ENCODE measurements at places on chromosomes 5 and 9.

DNA sequence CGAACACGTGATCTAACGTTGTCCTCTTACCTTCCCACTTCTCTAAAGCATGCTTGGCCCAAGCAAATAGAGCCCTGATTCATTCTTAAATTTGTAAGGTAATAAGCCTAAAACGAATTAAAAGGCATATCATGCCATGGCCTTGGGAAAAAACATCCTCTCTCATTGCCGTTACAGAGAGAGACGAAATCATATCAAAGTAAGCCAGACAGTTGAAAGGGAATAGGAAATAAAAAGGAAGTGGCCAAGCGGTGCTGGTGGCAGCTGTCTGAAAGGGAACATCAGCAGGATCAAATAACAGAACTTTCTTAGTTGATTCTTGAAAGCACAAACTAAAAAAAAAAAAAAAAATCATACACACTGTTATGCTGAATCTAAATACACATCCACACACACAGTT, 49.1 kb upstream of the CDH6 start:
- H3K27ac ChIP-seq = no peak overlapping the region
- no peaks in the 10 kb centered on the region for H3K27me3 ChIP-seq
- no peaks in the 10 kb centered on the region for H3K36me3 ChIP-seq
- H3K4me1 ChIP-seq = no peaks in the 10 kb centered on the region

GRCh38 chr9:83471241-83471640, 67.0 kb downstream of the FRMD3 start:
- no peak overlapping the region for H3K4me3 ChIP-seq
- no peak for DNase-seq
- no peaks in the 10 kb centered on the region for H3K36me3 ChIP-seq
- H3K4me1 ChIP-seq = no peaks in the 10 kb centered on the region
- H3K27ac ChIP-seq = no peak overlapping the region
- no peaks in the 10 kb centered on the region for H3K27me3 ChIP-seq

GRCh38 chr5:88502179-88503040, 233.8 kb upstream of the TMEM161B start:
- H3K4me3 ChIP-seq = peak overlapping the region; percentile 55
- H3K27me3 ChIP-seq = no peaks in the 10 kb centered on the region
- no peak for DNase-seq
- no peak overlapping the region for H3K27ac ChIP-seq

DNA sequence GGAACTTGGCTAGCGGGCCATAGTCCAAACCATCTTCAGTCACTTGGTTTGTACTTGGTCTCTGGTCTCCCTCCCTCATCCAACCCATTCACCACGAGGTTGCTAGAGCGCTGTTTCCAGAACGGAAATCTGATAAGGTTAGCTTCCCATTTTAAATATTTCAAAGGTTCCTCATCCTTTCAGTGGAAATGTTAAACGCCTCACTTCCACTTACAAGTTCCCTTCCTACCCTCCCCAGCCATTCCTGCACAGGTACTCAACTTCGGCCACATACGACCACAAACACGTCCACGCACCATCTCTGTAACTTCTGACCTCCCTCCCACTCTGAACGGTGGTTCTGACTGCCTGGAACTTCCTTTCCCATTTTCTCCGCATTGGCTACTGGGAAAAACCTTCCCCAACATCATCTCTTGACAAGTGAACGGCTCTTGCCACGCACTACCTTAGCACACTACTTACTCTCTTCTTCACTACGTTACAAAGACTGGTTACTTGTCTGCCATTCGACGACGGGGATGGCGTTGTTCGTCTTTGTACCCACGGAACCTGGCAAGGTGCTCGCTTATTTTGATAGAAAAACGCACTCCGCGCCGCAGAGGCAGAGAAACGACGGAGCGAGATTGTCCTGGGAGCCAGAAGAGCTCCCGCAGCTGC, 629 bp downstream of the CCNH start:
- DNase-seq = no peak
- H3K36me3 ChIP-seq = no peaks in the 10 kb centered on the region
- H3K4me1 ChIP-seq = no peaks in the 10 kb centered on the region
- H3K27ac ChIP-seq = peak overlapping the region; percentile 97
- no peaks in the 10 kb centered on the region for H3K27me3 ChIP-seq

GRCh38 chr9:127977884-127978647, 2.7 kb downstream of the EEIG1 start:
- no peak for DNase-seq
- no peaks in the 10 kb centered on the region for H3K27me3 ChIP-seq
- no peaks in the 10 kb centered on the region for H3K36me3 ChIP-seq
- peaks cover 21% of the 10 kb centered on the region for H3K4me1 ChIP-seq

DNA sequence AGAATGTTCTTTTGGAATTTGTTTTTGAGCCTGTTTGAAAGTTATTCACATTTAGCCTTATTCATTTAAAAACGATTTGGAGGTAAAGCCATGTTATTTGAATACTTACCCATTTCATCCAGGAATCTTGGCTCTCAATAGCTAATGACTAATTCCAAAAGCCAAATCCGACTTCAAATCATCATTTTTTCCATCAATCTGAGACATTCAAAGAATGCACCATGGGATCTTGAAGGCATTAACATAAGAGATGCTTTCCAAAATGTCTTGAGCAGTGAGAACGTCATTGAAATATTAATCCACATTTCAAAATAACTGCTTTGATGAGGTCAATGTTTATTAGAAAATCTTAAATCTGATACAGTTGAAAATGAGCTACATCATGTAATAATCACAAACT, 617.0 kb upstream of the RORB start:
- H3K4me3 ChIP-seq = no peak overlapping the region
- no peak overlapping the region for H3K27ac ChIP-seq
- DNase-seq = no peak
- H3K27me3 ChIP-seq = no peaks in the 10 kb centered on the region
- H3K36me3 ChIP-seq = no peaks in the 10 kb centered on the region

- H3K27ac ChIP-seq = peak overlapping the region; percentile 38
- peaks cover 8% of the 10 kb centered on the region for H3K4me1 ChIP-seq
- no peaks in the 10 kb centered on the region for H3K27me3 ChIP-seq
- no peak overlapping the region for H3K4me3 ChIP-seq
- H3K36me3 ChIP-seq = peaks cover 20% of the 10 kb centered on the region
- no peak for DNase-seq
Observed at GRCh38 chr5:177511181-177511580, 1.6 kb upstream of the DOK3 start.

DNA sequence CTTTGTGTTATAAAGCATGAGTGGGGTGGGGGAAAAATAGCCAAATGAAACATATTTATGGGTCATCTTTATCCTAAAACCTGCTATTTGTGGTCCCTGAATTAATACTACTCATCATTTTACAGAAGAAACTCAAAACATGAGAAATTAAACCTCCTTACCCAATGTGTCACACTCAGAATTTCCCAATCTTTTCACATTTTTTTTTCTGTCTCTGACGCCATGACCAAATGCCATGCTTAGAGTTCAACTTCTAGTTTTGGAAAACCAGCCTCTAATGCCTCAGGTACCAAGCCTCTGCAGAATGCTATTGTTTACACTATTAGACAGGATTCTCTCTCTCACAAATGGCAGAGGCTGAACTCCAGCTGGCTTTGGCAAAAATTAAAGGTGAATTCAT, 505.5 kb upstream of the WWC1 start:
- H3K27ac ChIP-seq = no peak overlapping the region
- H3K4me3 ChIP-seq = no peak overlapping the region
- H3K36me3 ChIP-seq = no peaks in the 10 kb centered on the region
- H3K27me3 ChIP-seq = no peaks in the 10 kb centered on the region

GRCh38 chr5:150397146-150397781, 15.4 kb downstream of the CD74 start:
- H3K36me3 ChIP-seq = peaks cover 27% of the 10 kb centered on the region
- H3K4me1 ChIP-seq = no peaks in the 10 kb centered on the region
- H3K4me3 ChIP-seq = no peak overlapping the region
- no peaks in the 10 kb centered on the region for H3K27me3 ChIP-seq

GRCh38 chr9:117454711-117455110, 39.9 kb upstream of the ASTN2 start:
- no peak overlapping the region for H3K4me3 ChIP-seq
- H3K4me1 ChIP-seq = no peaks in the 10 kb centered on the region
- no peaks in the 10 kb centered on the region for H3K36me3 ChIP-seq
- no peaks in the 10 kb centered on the region for H3K27me3 ChIP-seq
- DNase-seq = no peak

- no peak for DNase-seq
- H3K36me3 ChIP-seq = no peaks in the 10 kb centered on the region
- no peaks in the 10 kb centered on the region for H3K4me1 ChIP-seq
- no peaks in the 10 kb centered on the region for H3K27me3 ChIP-seq
- H3K4me3 ChIP-seq = no peak overlapping the region
Observed at GRCh38 chr5:163993126-163993525, 487.7 kb downstream of the MAT2B start.

DNA sequence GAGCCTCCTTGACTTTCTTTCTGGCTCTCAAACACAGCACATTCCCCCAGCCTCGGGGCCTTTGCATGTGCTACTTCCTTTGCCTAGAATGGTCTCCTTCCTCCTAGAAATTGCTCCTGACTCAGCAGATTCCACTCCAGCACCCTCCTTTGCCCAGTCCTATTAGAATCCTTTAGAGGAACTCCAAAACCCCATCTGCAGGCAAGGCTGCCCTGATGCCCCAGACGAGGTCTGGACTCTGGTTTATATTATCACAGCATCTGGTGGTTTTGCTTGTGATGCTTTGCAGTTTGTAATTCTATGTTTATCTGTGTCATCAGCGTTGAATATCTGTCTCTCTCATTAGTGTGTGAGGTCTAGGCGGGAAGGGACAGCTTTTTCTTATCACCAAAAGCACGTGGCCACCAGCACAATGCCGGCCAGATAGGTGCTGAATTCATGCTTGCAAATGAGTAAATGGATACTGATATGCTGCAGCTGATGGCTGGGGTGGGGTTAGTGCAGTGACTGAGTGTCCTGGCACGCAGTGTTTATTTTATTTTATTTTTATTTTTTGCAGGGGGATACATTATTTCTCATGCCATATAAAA, 30.0 kb upstream of the ANKH start:
- no peaks in the 10 kb centered on the region for H3K4me1 ChIP-seq
- no peaks in the 10 kb centered on the region for H3K36me3 ChIP-seq
- no peak overlapping the region for H3K4me3 ChIP-seq
- H3K27me3 ChIP-seq = no peaks in the 10 kb centered on the region
- DNase-seq = no peak
- H3K27ac ChIP-seq = no peak overlapping the region

GRCh38 chr9:3827175-3827574, 301.4 kb upstream of the RFX3 start:
- peak; percentile 62 for DNase-seq
- no peaks in the 10 kb centered on the region for H3K36me3 ChIP-seq
- peak overlapping the region; percentile 63 for H3K27ac ChIP-seq
- H3K4me1 ChIP-seq = no peaks in the 10 kb centered on the region
- no peaks in the 10 kb centered on the region for H3K27me3 ChIP-seq
- H3K4me3 ChIP-seq = no peak overlapping the region

- H3K27ac ChIP-seq = peak overlapping the region; percentile 68
- H3K27me3 ChIP-seq = no peaks in the 10 kb centered on the region
- H3K4me3 ChIP-seq = no peak overlapping the region
Observed at GRCh38 chr9:130332384-130332926, 66.9 kb downstream of the HMCN2 start.

DNA sequence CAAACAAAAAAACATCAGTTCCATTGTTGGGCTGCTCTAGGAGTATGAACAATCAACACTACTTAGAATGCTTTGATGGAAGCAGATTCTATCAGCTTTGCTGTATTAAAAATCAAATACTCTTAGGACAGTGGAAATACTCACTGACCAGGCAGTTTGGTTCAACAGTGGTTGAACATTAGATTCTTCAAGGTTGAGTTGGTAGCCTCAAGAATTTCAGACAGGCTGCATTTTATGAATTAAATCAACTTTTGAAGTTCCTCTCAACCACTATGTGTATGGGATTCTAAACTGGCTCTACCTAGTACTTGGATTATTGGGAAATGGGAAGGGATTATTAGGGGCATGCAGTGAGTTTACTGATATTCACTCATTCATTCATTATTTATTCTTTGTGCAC, 35.0 kb downstream of the ACTBL2 start:
- H3K4me1 ChIP-seq = peaks cover 5% of the 10 kb centered on the region
- no peaks in the 10 kb centered on the region for H3K27me3 ChIP-seq
- no peak for DNase-seq
- H3K27ac ChIP-seq = peak overlapping the region; percentile 81
- H3K36me3 ChIP-seq = no peaks in the 10 kb centered on the region

- H3K4me1 ChIP-seq = peaks cover 4% of the 10 kb centered on the region
- peak; percentile 21 for DNase-seq
- H3K4me3 ChIP-seq = no peak overlapping the region
- H3K27me3 ChIP-seq = no peaks in the 10 kb centered on the region
Observed at GRCh38 chr5:57816108-57816507, 333.5 kb upstream of the ACTBL2 start.

DNA sequence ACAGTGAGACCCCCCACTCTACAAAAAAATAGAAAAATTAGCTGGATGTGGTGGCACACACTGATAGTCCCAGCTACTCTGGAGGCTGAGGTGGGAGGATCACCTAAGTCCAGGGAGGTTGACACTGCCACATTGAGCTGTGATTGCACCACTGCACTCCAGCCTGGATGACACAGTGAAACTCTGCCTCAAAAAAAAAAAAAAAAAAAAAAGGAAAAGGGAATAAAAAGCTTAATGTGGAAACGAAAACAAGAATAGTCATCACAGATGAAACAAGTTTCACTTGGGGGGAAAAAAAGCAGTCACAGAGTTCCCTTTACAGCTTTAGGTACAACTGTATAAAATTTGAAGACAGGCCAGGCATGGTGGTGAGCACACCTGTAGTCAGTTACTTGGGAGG, 84.2 kb downstream of the FNBP1 start:
- no peak overlapping the region for H3K27ac ChIP-seq
- no peak for DNase-seq
- no peaks in the 10 kb centered on the region for H3K36me3 ChIP-seq
- no peak overlapping the region for H3K4me3 ChIP-seq

DNA sequence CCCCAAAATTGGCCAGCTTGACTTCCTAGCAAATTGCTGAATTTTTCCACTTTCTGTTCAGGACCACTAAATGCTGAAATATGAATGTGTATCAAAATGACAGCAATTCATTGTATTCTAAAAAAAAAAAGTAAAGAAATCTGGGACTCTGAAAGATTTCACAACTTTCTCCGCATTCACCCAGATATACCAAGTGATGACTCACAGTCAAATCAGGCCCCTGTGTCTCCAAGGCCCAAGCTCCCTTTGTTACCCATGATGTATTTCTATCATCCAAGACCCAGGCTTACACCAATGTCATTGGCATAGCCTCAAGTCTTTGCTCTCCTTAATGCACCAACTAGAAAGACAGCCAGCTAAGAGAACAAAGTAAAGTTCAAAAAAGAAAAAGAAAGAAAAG, 493.9 kb downstream of the NTRK2 start:
- no peaks in the 10 kb centered on the region for H3K27me3 ChIP-seq
- no peaks in the 10 kb centered on the region for H3K36me3 ChIP-seq
- no peak for DNase-seq
- H3K27ac ChIP-seq = no peak overlapping the region
- no peaks in the 10 kb centered on the region for H3K4me1 ChIP-seq

DNA sequence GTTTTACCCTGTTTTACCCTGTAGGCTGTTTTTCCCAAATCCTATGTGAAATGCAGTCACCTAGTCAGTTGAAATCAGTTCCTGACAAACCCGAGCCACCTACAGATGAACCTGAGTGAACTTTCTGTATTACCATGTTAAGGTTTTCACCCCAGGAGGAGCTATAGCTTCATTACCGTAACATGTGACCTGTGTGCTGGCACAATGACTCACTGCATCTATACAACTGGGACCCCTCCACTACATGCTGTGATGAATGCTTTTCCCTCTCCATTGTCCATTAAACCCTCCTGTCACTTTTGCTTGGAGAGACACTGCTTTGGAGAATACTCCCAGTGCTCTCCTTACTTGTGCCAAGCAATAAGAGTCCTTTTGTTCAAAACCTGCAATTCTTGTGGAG, 1974.8 kb downstream of the EFNA5 start:
- no peak overlapping the region for H3K27ac ChIP-seq
- no peaks in the 10 kb centered on the region for H3K27me3 ChIP-seq
- DNase-seq = no peak
- H3K36me3 ChIP-seq = no peaks in the 10 kb centered on the region
- no peak overlapping the region for H3K4me3 ChIP-seq
- no peaks in the 10 kb centered on the region for H3K4me1 ChIP-seq
